ENCODE measurements at places on chromosomes 6 and 20. TPM values are rescaled to one million over a fixed set of nuclear protein-coding genes. Genes with fewer than 3 reads are reported as not detected.

GRCh38 chr20:62503401-62504178 lies 27.8 kb upstream of the GATA5 start:
- H3K27me3 ChIP-seq, result peaks cover 3% of the 10 kb centered on the region
- no peak for DNase-seq
- H3K27ac ChIP-seq, result no peak overlapping the region
- H3K36me3 ChIP-seq, result no peaks in the 10 kb centered on the region
- H3K4me1 ChIP-seq, result peaks cover 8% of the 10 kb centered on the region
- H3K4me3 ChIP-seq, result no peak overlapping the region

DNA sequence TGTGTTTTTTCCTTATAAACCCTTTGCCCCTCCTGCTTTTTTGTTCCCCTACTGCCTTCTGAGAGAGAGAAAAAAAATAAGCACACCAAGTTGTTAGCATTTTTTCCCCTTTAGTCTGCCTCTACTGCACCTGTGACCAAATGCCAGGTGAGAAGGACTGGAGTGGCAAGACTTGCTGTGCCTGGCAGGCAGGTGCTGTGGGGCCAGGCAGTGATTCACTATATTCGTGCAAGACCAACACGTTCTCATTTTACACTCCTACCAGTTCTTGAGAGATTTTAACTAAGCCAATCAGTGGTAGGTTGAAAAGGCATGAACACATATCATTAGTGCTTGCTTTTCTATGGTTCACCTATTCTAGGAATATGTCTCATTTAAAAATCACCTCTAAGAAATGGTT lies 109.7 kb downstream of the FIG4 start:
- H3K27me3 ChIP-seq, result no peaks in the 10 kb centered on the region
- H3K4me3 ChIP-seq, result no peak overlapping the region
- DNase-seq, result no peak
- no peak overlapping the region for H3K27ac ChIP-seq
- H3K36me3 ChIP-seq, result peaks cover 25% of the 10 kb centered on the region

DNA sequence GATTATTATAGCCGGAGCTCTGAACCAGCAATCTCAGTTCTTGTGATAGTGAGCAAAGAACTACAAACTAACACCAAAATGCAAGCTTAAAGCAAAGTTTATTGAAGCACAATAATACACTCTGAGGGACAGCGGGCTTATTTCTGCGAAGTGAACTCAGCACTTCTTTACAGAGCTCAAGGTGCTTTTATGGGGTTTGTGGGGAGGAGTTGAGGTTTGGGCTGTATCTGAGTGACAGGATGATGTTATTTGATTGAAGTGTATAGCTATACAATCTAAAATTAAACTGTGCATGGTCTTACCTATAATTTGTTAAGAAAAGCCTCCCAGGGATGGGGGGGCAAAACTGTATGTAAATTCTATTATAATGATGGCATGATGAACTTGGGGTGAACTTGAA lies 1.0 kb upstream of the HFE start:
- H3K27me3 ChIP-seq, result no peaks in the 10 kb centered on the region
- H3K36me3 ChIP-seq, result no peaks in the 10 kb centered on the region
- no peak for DNase-seq
- H3K27ac ChIP-seq, result no peak overlapping the region

DNA sequence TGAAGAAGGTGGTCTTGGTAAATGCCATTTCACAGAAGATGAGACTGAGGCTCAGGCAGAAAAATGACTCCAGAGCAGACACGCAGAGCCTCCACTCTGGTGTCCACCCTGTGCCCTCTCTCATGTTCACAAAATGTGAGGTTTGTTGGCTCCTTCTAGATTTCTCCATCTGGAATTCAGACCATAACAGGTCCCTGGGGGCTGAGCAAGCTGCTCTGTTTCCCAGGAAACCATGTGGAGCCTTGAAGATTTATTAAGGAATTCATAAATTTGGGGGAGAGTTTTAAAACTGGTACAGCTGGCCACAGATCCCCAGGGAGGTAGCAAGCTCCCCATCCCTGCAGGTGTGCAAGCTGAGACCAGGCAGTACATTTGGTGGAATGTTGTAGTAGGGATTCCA lies 38.8 kb upstream of the SIRPA start:
- no peak overlapping the region for H3K27ac ChIP-seq
- peaks cover 6% of the 10 kb centered on the region for H3K27me3 ChIP-seq
- H3K4me3 ChIP-seq, result no peak overlapping the region
- no peak for DNase-seq
- H3K36me3 ChIP-seq, result no peaks in the 10 kb centered on the region

Gene BPIFA1
- not detected for total RNA-seq

DNA sequence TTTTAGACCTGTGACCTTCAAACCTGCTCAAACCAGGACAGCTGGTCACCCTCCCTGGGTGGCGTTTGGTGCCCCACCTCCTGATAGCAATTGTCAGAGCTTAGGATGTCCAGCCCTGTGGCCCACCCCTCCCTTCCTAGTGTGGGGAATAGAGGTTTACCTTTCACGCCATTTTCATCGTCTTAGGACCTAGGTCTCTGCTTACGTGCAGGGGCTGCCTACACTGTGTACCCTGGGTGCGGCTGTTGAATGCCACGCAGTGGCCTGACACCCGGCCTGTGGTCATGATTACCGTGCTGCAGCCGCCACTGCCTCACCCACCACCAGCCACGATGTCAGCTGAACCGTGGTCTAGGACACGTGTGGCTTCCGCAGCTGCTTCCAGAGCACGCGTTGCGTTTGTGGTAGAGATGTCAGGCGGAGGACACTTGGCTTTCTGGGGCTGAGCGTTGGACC lies 157.3 kb downstream of the DTNBP1 start:
- H3K4me3 ChIP-seq, result peak overlapping the region; percentile 57
- no peaks in the 10 kb centered on the region for H3K27me3 ChIP-seq
- DNase-seq, result no peak
- peaks cover 85% of the 10 kb centered on the region for H3K4me1 ChIP-seq

Gene GGTLC1
- total RNA-seq, result not detected

Gene SLC26A8
- not detected for total RNA-seq

DNA sequence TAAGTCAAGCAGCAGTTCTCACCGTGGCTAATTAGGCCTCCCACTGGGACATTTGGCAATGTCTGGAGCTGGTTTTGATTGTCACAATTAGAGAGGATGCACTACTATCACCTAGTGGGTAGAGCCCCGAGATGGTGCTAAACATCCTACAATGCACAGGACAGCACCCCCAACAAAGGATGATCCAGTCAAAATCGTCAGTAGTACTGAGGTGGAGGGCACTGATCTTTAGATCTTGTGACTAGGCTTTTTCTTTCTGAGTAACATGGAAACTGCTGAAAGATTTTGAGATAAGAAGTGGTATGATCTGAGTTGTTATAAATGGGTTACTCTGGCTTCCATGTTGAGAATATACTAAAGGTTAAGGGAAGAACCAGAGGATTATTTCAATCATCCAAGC lies 12.0 kb downstream of the UBD start:
- no peaks in the 10 kb centered on the region for H3K4me1 ChIP-seq
- H3K27ac ChIP-seq, result no peak overlapping the region

Gene TMEM244
- total RNA-seq, result not detected

GRCh38 chr6:2876210-2877056 lies 26.7 kb downstream of the SERPINB9 start:
- H3K27me3 ChIP-seq, result no peaks in the 10 kb centered on the region
- H3K36me3 ChIP-seq, result no peaks in the 10 kb centered on the region
- H3K27ac ChIP-seq, result peak overlapping the region; percentile 91
- peaks cover 39% of the 10 kb centered on the region for H3K4me1 ChIP-seq
- peak; percentile 76 for DNase-seq

DNA sequence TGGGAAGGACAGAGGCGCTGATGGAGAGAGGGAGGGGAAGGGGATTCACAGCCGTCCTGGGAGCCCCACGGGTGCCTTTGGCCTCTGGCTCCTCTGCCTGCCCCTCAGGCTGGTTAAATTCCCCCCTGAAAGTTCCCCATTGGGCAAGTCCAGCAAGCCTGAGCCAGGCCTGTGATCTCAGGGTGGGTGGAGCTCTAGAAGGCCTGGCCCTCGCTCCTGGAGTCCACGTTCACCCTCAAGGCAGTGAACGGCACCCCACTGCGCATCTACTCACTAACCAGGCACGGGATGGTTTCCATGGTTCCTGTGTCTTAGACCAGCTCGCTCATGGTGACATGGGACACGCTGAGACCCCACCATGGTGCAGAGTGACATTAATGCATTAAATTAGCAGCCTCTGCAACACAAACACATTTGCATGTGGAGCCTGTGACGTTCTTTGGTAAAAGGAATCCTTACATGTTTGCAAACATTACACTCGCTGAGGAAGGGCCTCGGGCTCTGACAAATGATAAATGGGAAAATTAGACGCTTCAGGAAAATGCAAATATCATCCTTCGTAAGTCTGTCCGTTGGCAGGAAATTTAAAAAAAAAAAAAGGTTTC lies 452.7 kb downstream of the PREX1 start:
- peaks cover 25% of the 10 kb centered on the region for H3K27me3 ChIP-seq
- H3K36me3 ChIP-seq, result no peaks in the 10 kb centered on the region
- DNase-seq, result no peak
- H3K4me1 ChIP-seq, result peaks cover 16% of the 10 kb centered on the region
- peak overlapping the region; percentile 67 for H3K27ac ChIP-seq

Gene RAET1E
- total RNA-seq, result 0.19 TPM

GRCh38 chr6:83556871-83557270 lies 44.5 kb downstream of the PRSS35 start:
- no peaks in the 10 kb centered on the region for H3K27me3 ChIP-seq
- no peaks in the 10 kb centered on the region for H3K4me1 ChIP-seq
- no peak overlapping the region for H3K4me3 ChIP-seq
- H3K27ac ChIP-seq, result no peak overlapping the region
- no peaks in the 10 kb centered on the region for H3K36me3 ChIP-seq

DNA sequence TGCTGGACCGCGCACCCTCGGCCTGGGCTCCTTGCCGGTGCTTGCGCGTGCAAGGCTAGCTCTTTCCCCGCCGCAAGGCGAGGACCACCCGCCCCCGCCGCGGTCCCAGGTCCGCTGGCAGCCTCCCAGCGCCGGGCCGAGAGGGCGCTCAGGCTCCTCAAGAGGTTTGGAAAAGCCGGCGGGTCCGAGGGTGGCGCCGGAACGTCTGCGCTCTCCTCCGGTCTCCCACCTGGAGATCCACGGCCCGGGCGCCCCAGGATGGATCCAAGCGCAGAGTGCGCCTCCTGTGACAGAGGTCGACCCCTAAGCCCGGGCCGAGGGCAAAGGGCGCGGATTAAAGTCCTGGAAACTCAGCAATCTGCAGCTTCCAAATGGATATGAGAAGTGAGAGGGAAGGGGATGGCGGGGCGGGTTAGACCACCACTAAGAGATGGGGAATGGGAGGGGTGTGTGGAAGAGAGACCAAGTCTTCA lies 575 bp upstream of the MICAL1 start:
- H3K27me3 ChIP-seq, result no peaks in the 10 kb centered on the region
- peak overlapping the region; percentile 84 for H3K4me3 ChIP-seq
- H3K27ac ChIP-seq, result peak overlapping the region; percentile 78
- H3K4me1 ChIP-seq, result peaks cover 45% of the 10 kb centered on the region
- DNase-seq, result no peak

DNA sequence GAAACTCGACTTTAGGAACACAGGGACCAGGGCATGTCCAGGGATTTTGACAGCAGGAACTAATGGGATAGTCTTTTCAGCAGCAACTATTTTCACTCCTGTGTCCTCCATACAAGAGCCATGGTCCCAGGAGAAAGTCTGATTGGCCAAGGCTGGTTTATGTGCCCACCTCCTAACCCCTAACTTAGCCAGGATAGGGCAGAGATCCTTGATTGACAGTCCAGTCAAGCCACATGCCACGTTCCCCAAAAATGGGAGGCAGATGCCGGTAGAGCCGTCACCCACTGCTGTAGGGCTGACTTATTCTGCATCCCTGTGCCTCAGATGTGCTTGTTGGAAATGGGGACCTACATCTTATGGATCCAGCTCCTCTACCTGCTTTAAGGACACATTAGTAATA lies 22.3 kb downstream of the SLC2A10 start:
- H3K27ac ChIP-seq, result no peak overlapping the region
- no peak for DNase-seq
- H3K4me1 ChIP-seq, result no peaks in the 10 kb centered on the region
- no peaks in the 10 kb centered on the region for H3K36me3 ChIP-seq
- peaks cover 3% of the 10 kb centered on the region for H3K27me3 ChIP-seq
- H3K4me3 ChIP-seq, result no peak overlapping the region

Gene FILIP1
- total RNA-seq, result 173 TPM
